Left cardiac atrium (tissue), 4 donors: ENCODE measurements at places on chromosomes 5 and 9. TPM values are rescaled to one million over a fixed set of nuclear protein-coding genes. Genes with fewer than 3 reads are reported as not detected.

GRCh38 chr5:135272311-135272805, 126.7 kb downstream of the MACROH2A1 start:
- no peak for DNase-seq

GRCh38 chr5:72273547-72273946, 46.5 kb downstream of the MRPS27 start:
- DNase-seq, result no peak

EIF4E1B gene
- total RNA-seq, result not detected

GRCh38 chr5:10985721-10986110, 224.7 kb upstream of the DAP start:
- DNase-seq, result no peak

- DNase-seq, result no peak
These were observed 178.9 kb upstream of the TUSC1 start for GRCh38 chr9:25857147-25857546.

GRCh38 chr9:784202-784601, 57.3 kb upstream of the DMRT1 start:
- DNase-seq, result no peak

- DNase-seq, result peak; percentile 13
These were observed 166.5 kb upstream of the PHYKPL start for GRCh38 chr5:178398901-178399700.

DNA sequence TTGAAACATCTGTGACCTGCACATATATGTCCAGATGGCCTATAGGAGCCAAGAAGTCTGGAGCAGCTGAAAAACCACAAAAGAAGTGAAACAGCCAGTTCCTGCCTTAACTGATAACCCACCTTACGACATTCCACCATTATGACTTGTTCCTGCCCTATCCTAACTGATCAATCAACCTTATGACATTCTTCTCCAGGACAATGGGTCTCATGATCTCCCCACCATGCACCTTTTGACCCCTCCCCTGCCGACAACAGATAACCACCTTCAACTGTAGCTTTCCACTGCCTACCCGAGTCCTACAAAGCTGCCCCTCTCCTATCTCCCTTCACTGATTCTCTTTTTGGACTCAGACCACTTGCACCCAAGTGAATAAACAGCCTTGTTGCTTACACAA, 233.8 kb downstream of the CCDC171 start:
- DNase-seq, result no peak

- no peak for DNase-seq
These were observed 61.5 kb upstream of the DMAC1 start for GRCh38 chr9:7861086-7861485.

GRCh38 chr9:80664327-80665210, 1024.8 kb downstream of the TLE1 start:
- no peak for DNase-seq

DNA sequence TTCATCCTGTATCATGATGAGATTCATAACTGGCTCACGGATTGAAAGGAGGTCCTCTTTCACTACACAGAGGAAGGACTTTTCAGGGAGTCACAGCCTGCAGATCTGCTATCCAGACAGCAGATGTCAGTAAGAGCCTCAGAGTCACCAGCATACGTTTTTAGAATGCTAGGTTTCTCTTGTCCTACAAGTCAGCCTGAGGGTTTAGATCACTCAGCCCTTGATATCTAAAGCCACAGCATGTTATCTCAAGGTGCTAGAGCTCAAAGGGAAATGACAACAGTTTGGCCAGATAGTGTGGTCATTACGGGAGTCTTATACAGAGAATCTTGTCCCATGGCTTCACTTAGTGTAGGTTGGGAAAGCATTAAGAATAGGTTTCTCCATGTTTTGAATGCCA, 30.9 kb upstream of the SLC46A2 start:
- no peak for DNase-seq

DNA sequence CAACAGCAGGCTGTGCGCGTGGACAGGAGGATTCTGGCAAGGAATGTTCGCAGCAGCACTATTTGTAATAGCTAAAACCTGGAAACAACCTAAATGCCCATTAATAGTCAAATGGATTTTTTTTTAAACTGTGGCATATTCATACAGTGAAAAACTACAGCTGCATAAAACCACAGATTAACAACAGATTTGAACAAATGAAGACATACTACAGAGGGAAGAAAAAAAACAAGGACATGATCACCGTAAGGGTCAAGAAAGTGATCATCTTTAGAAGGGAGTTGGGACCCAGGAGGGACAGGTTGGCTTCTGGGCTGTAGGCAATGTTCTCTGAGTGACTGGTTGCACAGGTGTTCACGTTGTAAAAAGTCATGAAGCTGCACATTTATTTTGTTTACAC, 1.2 kb upstream of the TMOD1 start:
- no peak for DNase-seq

DNA sequence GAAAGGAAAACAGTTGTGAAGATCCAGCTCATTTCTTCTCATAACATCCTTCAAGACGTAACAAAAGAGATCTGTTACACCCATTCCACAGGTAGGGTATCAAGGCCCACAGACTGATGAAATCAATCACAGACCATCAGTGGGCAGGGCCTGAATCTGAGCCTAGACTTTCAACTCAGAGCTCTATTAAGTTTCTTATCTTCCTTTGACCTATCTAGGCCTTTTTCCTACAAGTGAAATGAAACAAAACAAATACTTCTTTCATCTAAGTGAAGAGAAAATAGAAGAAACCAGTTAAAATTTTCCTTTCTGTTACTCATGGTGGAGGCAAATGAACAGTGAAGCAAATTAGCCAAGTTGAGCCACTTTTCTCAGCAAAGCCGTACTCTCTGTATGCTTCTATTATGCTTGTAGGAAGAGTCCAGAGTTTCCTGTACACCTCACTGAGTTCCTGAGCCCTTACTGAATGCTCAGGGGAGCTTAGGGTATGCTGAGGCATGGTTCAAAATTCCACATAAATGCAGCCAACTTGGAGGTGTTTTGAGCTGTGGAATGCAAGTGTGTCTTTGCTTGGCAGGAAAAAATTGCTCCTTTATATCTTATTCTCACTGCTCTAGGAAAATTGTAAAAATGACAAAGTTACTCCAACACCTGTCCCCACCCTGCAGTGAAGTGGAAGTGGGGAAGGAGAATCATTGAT, 91.9 kb downstream of the FEM1C start:
- DNase-seq, result no peak

DNA sequence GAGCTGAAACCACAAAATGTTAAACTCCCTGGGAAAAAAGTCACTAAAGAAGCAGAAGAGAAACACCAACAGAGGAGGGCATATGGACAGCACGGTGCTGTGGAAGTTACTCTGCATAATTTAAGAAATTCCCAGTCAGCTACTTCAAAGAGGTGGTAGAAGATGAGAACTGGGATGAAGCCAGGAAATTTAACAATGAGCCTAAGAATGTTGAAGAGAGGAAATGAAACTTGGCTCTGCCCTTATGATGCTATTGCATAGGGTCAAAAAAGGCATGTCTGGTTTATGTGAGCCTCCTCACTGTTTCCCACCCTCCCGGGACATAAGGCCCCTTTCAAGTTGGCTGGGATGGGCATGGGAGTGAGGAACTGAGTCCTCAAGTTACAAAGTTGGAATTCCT, 25.4 kb upstream of the SNX18 start:
- DNase-seq, result no peak

GRCh38 chr5:170756691-170757090, 26.8 kb upstream of the GABRP start:
- no peak for DNase-seq
